Activated T-cell treated with anti-CD3 and anti-CD28 coated beads for 4 hours (primary cell): ENCODE measurements at places on chromosomes 7 and 10.

- no peak for DNase-seq
Measured at GRCh38 chr10:73779539-73780197, 2.2 kb upstream of the CHCHD1 start.

DNA sequence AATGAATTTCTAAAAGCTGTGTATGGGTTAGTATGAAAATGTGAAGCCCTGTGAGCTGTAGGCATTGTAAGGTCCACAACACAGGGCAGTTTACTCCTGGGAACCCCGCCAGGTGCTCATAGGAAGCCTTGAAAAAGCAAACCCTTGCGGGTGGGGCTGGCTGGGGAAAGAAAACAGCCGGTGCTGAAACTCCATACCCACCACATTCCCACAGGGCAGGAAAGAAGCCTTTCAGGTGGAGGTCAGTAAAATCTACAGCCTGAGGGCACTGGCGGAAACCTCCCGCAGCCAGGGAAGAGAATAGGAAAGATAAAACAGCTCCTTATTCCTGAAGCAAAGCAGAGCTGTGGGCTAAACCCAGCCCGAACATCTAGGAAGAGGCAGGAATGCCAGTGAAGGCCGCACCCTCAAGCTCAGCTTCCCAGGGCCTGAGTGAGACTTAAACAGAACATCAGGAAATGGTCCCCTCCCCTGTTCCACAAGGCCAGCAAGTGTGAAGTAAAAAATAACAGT, 34.7 kb downstream of the PODXL start:
- no peak for DNase-seq

GRCh38 chr7:88442413-88442812, 135.7 kb upstream of the STEAP4 start:
- no peak for DNase-seq

GRCh38 chr7:129827467-129827990, 125.2 kb downstream of the UBE2H start:
- DNase-seq, result no peak

GRCh38 chr7:22657479-22657878, 69.5 kb upstream of the IL6 start:
- no peak for DNase-seq

- no peak for DNase-seq
Measured at GRCh38 chr7:103336761-103337160, 7.8 kb downstream of the DNAJC2 start.

DNA sequence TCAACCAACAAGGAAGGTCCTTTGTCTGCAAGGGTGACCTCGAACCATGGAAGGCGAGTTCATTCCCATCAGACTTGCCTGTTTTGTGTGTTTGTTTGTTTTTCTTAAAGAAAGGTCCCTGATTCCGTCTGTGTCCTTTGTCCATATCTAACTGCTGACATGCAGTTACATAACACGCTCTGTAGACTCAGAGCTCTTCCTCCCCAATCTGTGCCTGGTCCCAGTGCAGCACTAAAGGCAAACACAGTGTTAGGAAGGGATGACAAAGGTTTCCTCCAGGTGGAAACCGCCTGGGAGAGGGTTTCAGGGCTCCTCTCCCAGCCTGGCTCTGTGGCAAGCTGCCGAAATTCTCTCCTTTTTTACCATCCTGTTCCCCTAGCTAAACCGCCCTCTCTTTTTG, 13.4 kb downstream of the JCAD start:
- DNase-seq, result no peak

GRCh38 chr7:2409745-2410414, 6.5 kb downstream of the CHST12 start:
- DNase-seq, result no peak

DNA sequence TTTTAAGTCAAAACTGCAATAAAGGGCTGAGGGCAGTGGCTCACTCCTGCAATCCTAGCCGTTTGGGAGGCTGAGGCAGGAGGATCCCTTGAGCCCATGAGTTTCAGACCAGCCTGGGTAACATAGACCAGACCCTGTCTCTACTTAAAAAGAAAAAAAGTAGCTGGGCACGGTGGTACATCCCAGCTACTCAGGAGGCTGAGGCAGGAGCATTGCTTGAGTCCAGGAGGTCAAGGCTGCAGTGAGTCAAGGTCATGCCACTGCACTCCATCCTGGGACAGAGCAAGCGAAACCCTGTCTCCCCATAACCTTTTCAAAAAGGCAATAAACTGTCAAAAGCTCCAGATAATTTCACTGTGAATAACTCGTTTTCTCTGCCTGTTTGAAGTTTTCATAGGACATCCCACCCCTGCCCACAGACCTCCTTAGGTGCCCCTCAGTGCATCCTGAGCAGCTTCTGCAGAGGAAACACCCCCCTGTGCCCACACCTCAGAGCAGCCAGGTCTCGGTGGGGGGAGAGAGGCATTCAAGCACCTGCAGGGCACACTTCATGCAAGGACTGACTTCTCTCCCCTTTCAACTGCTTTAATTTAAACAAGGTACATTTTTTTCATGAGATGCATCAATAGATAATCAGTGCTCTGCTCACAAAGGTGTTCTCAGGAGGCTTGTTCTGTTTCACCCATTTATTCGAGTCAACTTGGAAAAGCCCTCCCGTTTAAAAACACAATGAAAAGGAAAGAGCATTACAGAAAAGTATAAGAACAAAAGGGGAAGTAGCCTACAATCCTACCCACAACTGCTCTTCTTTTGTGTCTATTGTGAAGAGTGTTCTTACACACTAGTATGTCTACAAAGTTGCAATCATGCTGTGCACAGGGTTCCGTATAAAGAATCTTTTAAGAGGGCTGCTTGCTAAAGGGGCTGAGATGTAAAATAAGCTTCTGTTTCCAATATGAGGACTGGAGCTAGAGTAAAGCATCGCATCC, 104.9 kb downstream of the KMT2E start:
- no peak for DNase-seq

DNA sequence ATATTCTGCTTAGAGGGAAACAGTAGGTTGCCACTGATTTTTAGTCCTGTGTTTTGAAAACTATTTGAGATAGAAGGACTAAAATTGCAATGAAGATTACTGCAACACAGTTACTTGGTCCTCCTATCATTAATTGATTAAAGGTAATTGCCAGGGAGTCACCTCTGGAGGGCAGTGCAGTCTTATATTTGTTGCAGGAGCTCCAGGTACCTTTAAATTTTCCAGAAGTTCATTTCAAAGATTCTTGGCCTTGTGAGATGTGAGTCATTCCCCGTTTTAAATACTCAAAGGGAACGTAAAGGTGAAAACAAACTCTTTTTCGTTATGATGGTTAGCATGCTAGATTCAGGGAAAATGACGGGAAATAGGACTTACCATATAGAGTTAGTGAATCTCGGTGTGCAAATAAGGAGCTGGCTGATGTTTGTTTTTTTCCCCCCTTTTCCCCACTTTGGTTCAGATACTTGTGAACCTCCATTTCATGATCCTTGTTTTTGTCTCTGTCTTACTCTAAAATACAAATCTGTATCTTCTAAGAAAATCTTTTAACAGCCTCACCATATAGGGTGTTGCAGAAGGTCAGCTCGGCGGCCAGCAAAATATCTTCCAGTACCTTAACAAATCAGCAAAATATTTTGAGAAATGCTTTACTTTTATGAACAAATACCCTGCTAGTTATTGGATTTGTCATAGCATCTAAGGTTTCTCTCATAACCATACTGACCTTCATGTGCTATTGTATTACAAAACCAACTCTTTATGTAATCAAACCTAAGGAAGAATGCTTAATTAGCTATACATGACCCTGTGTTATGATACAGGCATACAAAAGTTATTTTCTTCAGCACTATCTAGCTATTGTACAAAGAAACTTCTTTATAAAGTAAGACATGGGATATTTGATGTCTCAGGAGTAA, 143.0 kb upstream of the HDAC9 start:
- DNase-seq, result no peak

GRCh38 chr10:119399466-119399865, 143.1 kb downstream of the RGS10 start:
- no peak for DNase-seq

GRCh38 chr7:68119411-68119810, 1122.8 kb downstream of the TYW1 start:
- DNase-seq, result no peak
